PC-3 (cell line): ENCODE measurements at places on chromosomes 5 and 9. TPM values are rescaled to one million over a fixed set of nuclear protein-coding genes. Genes with fewer than 3 reads are reported as not detected.

- no peak for DNase-seq
Observed at GRCh38 chr5:122333564-122333963, 21.5 kb downstream of the SNCAIP start.

- DNase-seq = no peak
Observed at GRCh38 chr9:129586245-129586644, 34.7 kb downstream of the C9orf50 start.

DNA sequence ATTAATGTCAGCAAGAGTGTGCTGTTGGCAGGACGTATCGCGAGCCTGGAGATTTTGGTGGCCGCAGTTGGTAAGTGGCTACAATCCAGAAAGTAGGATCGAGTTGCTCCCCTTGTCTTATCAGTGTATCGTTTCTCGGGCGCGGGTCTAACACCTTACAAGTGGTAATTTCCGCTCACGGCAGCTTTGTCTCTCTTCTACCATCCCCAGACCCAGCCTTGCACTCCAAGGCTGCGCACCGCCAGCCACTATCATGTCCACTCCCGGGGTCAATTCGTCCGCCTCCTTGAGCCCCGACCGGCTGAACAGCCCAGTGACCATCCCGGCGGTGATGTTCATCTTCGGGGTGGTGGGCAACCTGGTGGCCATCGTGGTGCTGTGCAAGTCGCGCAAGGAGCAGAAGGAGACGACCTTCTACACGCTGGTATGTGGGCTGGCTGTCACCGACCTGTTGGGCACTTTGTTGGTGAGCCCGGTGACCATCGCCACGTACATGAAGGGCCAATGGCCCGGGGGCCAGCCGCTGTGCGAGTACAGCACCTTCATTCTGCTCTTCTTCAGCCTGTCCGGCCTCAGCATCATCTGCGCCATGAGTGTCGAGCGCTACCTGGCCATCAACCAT, 1.1 kb downstream of the PTGER4 start:
- DNase-seq = no peak

DNA sequence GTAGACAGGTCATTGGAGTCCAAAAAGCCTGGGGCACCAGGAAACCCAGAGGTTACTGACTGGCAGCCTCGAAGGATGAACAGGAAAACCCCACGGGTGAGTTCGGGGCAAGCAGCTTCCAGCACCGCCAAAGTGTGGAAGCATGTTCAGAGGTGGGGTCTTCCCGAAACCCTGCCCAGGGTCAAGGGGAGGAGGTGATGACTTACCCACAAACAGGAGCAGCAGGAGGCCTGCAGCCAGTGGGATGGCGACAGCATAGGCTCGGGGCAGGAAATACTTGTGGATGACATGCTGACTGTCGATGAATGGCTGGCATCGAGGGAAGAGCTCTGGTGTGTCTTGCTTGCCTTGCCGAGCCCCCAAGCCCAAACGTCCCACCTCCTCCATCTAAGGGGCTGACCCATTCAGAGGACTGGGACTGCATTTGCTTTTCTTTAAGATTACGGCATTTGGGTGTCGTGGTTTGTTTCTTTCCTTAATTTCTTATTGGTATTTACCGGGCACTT, 1.3 kb downstream of the DPM2 start:
- DNase-seq = no peak

GRCh38 chr9:123395689-123396511, 39.9 kb downstream of the CRB2 start:
- DNase-seq = no peak

DNA sequence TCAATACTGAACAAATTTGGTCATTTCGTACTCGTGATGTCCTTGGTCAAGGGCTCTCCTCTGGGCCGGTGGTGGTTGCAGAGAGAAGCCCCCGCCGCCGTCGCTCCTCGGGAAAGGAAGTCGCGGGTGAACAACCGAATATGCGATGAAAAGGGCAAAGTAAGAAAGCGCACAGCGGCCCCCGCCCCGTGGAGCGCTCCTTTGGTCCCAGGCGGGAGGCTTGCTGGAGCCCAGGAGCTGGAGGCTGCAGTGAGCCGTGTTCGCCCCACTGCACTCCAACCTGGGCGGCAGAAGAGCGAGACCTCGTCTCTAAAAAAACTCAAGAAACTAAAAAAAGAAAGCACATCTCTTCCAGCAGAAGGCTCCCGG, 108.4 kb upstream of the LARP1 start:
- DNase-seq = no peak

DNA sequence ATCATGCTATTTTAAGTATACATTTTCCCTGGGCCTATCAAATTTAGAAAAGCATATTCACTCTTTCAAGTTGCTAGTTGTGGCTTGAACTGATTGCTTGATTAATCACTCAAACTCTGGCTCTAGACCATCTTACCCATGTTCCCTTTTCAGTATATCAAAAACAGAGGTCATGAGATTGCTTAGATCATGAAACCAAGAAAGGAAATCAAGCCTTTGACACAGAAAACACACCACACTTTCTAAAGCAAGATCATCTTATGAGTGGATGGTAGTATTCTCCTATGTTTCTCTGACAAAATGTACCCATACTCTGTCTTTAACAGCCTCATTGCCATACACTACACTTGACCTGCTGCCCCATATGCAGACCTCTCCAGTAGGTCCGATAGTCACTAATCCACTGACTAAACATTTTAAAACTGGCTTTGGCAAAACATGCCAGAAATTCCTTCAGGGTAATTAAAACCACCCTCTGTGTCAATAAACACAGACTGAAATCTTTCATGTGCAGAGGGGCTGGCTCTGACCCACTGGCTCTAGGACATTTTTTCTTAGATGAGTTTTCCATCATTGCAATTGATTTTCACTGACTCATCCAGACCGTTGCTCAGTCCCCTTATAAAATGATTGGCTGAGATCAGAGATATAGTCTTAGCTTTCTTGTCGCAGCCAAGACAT, 18.2 kb downstream of the PPP2R2B start:
- peak; percentile 57 for DNase-seq

GRCh38 chr5:52269859-52270258, 517.9 kb upstream of the ITGA1 start:
- DNase-seq = no peak

The NPR3 gene
- total RNA-seq = 3.9 and 5.8 TPM in 2 replicates

The ZDHHC11B gene
- 0.40 and 2.1 TPM in 2 replicates for total RNA-seq

The WDR38 gene
- not detected in 2 replicates for total RNA-seq

The SLC25A2 gene
- 0.18 and 0.40 TPM in 2 replicates for total RNA-seq

The SOX30 gene
- 0.51 TPM in 1 of 2 replicates, not detected in the other for total RNA-seq
